Large intestine (tissue), 12 donors: ENCODE measurements at places on chromosomes 3 and 15.
A peak's percentile ranks its signal among the peaks of the same experiment; 100 is the strongest.

- DNase-seq = no peak
Measured at GRCh38 chr15:93252780-93253179, 163.8 kb upstream of the RGMA start.

GRCh38 chr3:100087198-100087597, 27.1 kb downstream of the FILIP1L start:
- no peak for DNase-seq

DNA sequence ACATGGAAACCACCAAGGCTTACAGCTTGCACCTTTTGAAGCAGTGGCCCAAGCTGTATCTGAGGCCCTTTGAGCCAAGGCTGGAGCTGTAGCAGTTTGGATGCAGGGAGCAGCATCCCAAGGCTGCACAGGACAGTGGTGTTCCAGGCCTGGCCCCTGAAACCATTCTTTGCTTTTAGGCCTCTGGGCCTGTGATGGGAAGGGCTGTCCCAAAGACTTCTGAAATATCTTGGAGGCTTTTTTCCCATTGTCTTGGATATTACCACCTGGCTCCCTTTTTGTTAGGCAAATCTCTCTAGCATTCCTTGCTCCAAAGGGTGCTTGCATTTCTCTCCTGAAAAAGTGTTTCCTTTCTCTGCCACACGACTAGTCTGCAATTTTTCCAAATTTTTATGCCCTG, 302.8 kb upstream of the MDFIC2 start:
- no peak for DNase-seq

- DNase-seq = no peak
Measured at GRCh38 chr3:130787422-130788068, 40.9 kb upstream of the PIK3R4 start.

GRCh38 chr3:52317208-52318000, 1.3 kb downstream of the DNAH1 start:
- no peak for DNase-seq

DNA sequence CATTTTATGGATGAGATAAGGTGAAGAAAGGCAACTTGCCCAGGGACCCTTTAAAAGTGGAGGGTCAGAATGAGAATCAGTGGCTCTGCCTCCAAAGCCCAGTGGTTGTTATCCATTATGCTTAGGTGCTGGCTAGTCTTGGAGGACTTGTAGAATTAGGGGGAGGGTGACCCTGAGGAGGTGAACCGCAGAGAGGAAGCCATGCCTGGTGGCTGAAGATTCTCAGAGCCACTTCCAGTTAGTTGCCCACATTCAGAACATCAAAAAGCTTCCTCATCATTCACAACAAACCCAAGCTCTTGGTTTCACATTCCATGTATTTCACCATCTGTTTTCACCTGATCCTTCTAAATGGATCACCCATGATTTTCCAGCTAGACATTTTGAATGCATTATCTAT, 11.2 kb downstream of the EBLN2 start:
- no peak for DNase-seq

DNA sequence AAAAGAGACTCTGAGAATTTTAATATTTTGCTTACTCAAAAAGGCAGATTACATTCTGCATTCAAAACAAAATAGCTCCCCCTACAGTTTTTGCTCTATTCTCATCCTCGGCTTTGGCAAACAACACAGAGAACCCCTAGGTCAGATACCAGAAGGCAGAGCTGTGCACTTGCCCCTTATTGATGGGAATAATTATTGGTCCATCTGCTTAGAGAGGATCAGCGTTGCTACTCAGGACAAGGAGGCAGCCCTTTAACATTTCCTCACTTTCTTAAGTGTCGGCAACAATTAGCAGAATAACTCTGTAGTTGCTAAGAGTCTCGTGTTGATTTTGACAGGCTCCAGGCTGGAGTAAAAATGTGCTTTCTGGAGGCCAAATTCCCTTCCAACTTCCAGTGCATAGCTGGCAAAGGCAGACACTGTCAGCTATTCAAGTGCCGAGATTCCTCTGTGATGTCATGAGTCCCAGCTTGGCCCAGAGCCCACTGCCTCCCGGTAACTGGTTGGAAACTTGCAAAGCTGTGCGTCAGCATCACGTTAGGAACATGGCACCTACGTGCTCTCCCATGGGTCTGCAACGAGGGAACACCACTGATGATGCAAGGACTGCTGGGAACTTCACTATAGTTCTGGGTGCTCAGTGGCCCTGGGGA, 482.7 kb upstream of the ADAMTS9 start:
- DNase-seq = peak; percentile 72

DNA sequence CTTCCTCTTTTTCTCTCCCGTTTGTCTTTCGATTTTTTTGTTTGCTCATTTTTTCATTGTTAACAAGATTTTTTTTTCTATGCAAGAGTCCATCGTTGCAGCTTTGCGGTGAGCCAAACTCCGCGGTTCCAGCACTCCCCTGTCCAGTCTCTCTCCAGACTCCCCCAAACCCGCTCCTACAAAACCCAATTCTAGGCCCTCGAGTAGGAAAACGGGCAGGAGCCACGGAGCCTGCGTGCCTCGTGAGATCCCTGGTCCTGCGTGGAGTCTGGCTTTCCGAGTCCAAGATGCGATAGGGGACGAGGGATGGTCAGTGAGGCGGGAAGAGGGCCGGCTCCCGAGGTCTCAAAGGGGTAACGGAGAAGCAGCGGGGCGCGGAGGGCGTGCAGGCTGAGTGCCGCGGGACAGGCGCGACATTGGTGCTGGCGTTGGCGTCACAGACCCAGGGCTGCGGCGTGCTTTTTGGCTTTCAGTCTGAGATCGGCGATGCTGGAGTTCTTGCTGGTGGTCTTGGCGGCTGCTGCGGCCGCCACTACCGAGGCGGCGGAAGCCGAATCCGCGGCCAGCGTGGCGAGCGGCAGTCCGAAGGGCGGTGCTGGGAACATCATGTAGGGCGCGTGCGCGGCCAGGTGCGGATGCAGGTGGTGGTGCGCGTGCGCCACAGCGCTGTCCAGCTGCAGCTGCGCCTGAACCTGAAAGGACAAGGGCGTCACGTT, 8.5 kb downstream of the SHOX2 start:
- peak; percentile 86 for DNase-seq

DNA sequence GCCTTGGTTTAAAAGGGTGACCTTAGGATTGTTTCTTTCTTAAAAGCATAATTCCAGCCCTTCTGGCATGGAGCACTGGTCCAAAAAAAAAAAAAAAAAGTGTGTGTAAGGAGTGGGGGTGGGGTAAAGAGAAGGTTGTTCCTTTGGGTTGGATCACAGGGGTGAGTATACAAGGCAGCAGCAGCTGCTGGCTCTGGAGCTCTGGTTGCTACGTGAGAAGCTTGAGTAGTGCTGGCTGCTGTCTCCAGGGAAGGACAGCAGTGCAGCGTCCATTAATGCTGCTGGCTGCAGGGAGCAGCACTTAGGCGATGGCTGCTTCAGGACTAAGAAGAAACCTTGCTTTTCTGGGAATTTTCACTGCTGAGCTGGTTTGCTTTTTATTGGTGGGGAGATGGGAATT, 2.3 kb downstream of the SETD5 start:
- peak; percentile 79 for DNase-seq

DNA sequence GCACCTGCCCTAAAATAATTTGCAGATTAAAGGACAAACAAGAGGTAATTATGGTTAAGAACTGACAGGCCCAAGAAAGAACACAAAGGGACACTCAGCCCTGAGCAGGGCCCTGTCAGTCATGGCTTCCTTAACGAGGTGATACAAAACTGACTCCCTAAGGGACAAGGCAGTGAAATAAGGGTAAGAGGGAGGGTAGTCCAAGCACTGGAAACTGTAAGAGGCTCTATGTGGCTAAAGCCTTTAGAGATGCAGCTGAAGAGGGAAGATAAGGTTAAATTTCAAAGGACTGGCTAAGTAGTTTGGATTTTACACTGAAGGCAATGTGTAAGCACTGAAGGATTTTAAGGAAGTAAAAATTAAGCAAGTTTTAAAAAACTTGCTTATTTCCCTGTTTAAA, 3.9 kb downstream of the ATR start:
- DNase-seq = no peak

GRCh38 chr3:164451072-164451910, 627.0 kb downstream of the SI start:
- no peak for DNase-seq

DNA sequence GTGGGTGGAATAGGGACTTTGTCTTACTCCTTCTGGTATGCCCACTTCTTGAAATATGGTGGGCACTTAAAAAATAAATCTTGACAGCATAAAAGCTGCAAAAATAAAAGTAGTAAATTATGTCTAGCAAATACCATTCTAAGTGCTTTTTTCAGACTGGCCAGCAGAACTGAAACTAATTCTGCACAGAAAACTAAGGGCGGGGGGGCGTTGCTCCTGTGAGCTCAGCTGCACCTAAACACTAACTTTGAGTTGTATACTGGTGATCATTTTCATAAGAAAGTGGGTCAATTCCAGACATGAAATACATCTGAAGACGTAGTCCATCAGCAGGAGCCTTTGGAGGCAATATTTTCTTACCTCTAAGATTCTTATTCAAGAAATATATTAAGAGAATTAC, 114.8 kb downstream of the WDR76 start:
- DNase-seq = no peak

- no peak for DNase-seq
Measured at GRCh38 chr15:31147944-31148296, 46.4 kb upstream of the TRPM1 start.

DNA sequence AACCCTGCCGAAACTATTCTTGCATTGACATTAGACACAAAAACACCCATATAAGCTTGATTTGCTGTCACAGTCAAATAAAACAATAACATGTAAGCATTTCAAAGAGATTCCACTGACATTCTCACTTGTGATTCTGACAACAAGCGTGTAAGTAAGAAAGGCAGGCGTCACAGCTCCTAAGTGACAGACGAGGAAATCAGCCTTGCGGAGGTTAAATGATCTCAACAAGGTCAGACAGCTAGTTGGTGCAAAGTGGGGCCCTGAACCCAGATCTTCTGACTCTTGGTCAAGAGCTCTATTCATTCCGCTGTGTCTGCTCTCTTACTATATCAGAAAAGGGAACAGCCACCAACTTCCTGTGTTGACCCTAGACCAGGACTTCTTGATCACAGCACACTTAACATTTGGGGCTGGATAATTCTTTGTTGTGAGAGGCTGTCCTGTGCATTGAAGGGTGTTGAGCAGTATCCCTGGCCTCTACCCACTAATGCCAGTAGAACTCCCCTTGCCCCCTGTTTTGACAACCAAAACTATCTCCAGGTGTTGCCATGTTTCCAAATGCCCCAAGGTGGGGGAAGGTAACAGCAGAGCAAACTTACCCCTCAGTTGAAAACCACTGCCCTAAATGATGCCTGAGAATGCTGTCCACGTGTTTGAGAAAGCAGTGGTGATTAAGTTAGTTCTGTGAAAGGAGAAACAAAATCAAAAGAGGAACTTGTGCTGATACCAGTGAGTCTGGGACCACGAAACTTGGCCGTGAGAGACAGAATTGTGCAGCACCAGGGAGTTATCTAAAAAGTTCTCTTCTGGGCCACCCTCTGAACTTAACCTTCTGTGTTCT, 86.1 kb downstream of the LIPC start:
- no peak for DNase-seq

DNA sequence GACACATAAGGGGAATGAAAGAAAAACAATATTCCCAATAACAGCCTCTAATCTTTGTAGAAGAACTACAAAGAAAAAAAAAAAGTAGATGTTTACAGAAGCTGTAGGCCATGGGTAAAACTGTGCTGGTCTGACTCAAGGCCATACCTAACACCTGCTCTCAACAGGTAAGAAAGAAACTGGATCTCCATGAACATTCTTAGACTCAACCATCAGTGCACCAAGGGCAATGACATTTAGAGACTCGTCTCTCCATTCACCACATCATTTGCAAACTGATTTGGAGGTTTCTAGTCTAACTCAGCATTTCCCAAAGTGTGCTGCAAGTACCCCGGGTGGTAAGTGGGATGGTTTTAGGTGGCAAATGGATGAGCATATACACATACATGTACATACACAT, 164.2 kb downstream of the FOXP1 start:
- no peak for DNase-seq

DNA sequence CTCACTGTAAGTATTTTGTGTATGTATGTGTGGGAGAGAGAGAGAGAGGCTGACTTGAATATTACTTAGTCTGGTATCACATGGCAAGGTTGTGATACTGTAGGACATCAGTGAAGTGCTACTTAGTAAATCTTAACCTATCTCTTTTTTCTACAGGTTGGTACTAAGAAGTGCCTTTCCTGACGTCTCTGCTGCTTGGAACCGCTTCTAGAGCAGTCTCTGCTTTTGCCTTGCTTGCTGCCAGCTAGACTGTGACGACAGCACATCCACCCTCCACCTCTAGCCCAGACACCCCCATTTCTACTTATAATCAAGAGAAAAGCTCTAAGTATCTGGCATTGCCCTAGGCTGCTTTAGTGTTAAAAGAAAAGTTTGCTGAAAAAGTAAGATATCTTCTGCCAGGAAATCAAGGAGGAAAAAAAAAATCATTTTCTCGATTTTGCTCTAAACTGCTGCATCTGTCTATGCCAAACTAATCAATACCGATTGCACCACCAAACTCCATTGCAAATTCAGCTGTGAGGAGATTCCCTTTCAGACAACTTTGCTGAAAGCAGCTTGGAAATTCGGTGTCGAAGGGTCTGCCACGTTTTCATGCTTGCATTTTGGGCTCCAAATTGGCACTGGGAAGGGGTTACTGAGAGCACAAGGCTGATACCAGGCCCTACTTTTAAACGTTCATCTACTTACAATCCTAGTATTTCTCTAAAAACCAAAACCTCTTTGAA, 30.7 kb downstream of the MBNL1 start:
- no peak for DNase-seq

DNA sequence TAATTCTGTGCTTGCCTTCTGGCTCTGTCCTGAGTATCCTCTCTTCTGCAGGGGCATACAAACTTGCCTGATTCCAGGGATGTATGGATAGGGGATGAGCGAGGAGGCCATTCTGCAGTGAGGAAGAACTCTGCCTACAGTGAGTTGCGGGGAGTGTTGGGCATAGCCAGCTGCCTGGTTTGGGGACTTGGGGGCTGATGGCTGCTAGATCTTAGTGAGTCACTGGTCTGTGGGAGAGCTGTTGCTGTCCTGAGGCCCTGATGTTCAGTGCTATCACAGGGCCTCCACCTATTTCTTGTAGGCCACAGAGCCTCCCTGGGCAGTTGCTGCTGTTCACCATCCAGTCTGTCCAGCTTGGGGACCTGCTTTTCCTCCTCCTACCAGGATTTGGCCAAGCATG, 20.3 kb downstream of the CDAN1 start:
- DNase-seq = no peak

DNA sequence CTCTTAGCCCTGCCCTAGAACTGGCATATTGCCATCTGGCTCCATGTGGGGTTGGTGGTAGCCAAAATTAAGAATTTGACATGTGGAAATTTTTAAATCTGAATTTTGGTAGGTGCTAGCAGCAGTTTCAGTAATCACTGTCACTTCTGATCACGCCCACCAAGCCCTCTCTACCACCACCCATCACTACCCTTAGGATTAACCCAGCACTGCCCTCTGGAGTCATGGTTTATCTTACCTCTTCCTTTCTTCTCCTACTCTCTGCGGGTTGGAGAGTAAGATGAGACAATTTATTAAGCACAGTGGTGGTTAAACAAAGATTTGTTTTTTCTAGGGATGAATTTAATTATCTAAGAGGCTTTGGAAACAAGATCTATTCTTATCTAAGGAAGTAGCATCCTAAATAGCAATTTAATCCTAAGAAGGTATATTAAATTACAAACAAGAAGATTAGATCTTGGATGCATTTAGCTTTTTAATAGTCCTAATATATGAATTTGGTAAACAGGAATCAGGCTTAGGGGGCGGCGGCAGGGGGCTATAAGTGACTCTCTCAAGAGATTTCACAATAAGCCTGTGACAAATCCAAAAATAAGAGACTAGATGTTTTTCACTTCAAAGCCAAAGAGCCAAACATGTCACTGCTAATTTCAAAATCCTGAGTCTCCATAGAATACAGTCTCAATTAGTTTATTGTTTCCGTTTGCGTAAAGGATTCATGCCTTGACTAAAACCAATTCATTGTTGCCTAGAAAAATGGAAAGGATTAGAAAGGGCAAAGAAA, 498.4 kb upstream of the UBE2E2 start:
- no peak for DNase-seq
